Pulmonary artery endothelial cell (primary cell): ENCODE measurements at places on chromosomes 13 and 19. TPM values are rescaled to one million over a fixed set of nuclear protein-coding genes. Genes with fewer than 3 reads are reported as not detected.

The ZNF729 gene
- not detected in 2 replicates for total RNA-seq

- DNase-seq: no peak
Measured at GRCh38 chr19:38812841-38813320, at the start of gene LGALS4. Gene LGALS4, minus strand, starts transcription at chr19:38812945. Its CDS starts 59 bp downstream, at chr19:38812886.

DNA sequence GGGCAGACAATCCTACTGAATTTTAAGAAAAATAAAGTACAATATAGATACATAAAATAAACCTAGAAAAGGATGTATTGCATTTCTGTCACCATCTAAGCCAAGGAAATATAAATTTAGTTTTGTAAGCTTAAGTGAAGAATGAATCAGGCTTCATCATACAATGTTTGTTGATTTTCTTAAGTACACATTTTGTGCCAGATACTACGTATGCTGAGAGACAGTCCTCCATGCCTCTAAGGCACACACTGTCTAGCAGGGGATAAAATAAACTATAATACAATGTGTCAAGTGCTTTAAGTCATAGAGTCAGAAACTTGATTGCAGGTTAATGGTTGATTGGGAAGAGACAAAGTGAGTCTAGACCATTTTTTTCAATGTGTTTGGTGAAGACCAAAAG, 465.7 kb downstream of the TBC1D4 start:
- no peak for DNase-seq

GRCh38 chr19:45428384-45429231, 4.9 kb upstream of the ERCC1 start:
- no peak for DNase-seq

DNA sequence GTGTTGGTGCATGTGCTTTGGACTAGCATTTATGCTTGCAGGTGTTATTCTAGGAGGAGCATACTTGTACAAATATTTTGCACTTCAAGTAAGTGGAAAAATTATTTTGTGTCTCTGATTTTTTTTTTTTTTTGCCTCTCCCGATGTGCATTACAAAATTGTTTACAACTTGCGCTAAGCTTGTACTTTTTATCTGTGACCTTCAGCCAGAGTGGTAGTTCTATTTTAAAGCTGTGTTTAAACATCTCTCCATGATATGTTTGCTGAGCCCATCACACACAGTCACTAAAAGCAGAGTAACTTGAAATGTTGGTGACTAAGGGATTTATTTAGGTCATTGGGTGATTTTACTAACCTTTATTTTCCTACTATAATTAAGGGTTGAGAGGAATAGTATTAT, 20.8 kb downstream of the ITM2B start:
- DNase-seq: no peak

DNA sequence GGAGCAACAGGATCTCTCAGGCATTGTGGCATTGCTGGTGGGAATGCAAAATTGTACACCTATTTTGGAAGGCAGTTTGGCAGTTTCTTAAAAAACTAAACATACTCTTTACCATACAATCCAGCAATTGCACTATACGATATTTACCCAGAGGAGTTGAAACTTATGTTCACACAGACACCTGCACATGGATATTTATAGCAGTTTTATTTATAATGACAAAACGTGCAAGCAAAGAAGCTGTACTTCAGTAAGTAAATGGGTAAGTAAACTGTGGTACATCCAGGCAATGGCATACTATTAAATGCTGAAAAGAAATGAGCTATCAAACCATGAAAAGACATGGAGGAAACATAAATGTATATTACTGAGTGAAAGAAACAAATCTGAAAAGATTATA, 71.6 kb upstream of the UBAC2 start:
- no peak for DNase-seq

The TEX29 gene
- not detected in 2 replicates for total RNA-seq

- no peak for DNase-seq
Measured at GRCh38 chr13:83350569-83350968, 531.7 kb downstream of the SLITRK1 start.

The FXYD1 gene
- total RNA-seq: 0.26 TPM in 1 of 2 replicates, not detected in the other

- no peak for DNase-seq
Measured at GRCh38 chr13:114313061-114313860, 1.0 kb upstream of the CHAMP1 start.

GRCh38 chr19:36573895-36574720, 1.0 kb upstream of the ZNF529 start:
- no peak for DNase-seq

- peak; percentile 7 for DNase-seq
Measured at GRCh38 chr19:50414864-50415660, 3.7 kb upstream of the SPIB start.

DNA sequence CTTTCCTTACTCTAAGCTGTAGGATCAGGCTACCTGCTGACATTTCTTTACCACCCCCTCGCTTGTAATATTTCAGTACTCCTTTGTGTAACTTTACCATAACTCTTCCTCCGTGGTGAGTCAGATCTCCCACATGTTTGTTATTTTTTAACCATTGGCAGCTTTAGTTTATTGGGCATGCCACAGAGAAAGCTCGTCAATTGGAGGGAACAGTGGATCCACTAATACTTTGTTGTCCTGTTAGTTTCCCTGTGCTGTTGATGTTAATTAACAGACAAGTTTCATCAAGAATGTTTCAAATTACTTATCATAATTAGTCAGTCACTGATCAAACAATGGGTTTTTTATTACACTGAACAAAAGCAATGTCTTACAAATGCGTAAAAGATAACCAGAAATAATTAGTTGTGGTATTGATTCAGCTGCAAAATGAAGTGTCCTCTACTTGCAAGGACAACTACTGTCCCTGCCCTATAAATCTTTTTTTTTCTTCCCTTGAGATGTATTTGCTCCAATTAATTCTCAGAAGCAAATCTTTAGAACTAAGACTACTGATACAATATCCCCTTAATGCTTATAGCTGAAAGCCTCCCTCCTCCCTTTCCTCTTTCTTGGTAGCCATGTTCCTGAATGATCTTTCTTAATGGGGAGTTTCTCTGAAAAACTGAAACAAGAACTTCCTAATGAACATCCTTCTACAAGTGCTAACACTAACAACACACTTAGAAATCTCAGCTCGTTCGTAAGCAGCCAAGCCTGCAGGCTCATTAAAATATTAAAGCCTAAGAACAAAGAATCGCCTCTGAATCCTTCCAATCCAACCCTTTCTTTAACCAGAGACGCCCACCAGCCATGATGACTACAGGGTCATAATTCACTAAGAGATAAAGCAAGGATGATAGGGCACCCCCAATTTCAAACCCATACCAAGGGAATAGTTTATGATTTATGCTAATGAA, 22.2 kb downstream of the EFNB2 start:
- DNase-seq: no peak

- DNase-seq: no peak
Measured at GRCh38 chr19:44875666-44876451, 15.2 kb upstream of the TOMM40 start.

GRCh38 chr13:94829837-94830365, 117.6 kb upstream of the SOX21 start:
- no peak for DNase-seq

The C19orf38 gene
- not detected in 2 replicates for total RNA-seq

DNA sequence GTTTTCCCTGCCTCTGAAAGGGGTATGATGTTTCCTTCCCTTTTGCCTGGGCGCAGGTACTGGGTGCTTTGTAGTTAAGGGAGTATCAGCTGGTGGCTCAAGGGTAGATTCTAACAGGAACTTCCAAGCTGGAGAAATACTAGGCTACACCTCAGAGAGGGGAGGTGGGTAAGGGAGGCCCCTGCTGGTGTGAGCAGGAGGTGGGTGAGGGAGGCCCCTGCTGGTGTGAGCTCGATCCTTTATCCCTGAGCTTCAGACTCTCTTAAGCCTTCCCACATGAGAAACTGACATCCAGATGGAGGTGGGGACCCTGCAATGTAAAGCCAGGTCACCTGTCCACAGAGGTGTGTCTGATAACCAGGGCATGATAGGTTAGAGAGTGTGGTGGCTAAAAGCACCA, 32.1 kb downstream of the CYP2B6 start:
- DNase-seq: no peak

DNA sequence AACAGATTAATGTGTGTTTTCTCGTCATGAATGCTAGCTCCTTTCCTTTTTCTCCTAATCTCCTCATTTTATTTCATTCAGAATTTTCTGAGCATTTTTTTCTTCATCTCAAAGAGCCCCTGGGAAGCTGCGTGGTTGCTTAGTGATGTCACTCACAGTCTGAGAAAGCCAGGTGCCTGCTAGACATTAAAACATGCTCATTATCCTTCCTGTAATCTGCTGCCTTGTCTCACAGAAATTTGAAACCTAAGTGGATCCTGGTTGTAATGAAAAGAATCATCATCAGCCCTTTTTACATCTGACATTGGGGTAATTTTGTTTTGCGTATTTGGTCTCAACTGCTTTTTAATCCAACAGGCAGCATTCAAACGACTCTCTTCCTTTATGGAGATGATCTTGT, 108.2 kb upstream of the RNF113B start:
- DNase-seq: no peak

The NTF4 gene
- total RNA-seq: not detected in 2 replicates

The ZNF71 gene
- 10.8 and 12.4 TPM in 2 replicates for total RNA-seq

The CC2D1A gene
- 6.2 and 6.6 TPM in 2 replicates for total RNA-seq

DNA sequence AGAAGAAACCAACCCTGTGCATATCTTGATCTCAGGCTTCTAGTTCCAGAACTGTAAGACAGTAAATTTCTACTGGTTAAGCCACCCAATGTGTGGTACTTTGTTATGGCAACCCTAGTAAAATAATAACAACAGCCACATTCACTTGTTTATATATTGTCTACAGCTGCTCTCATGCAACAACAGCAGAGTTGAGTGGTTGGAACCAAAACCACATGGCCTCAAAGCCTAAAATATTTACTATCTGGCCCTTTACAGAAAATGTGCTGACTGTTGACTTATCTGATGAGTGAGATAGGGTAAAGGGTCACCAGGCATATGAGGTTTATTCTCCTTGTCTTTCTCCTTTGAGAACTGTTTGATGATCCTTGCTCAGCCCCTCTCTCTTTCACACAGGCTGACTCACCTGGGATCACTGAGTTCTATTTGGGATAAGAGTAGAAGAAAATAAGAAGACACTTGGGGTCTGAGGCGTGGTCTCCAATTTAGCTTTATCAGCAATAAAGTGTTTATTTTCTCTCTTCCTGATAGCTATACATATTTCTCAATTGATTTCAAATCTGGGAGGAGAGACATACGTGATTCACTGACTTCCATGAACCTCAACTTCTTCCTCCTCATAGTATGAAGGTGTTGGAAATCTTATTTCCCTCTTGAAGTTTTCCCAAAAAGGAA, 227.5 kb upstream of the STARD13 start:
- no peak for DNase-seq

- DNase-seq: no peak
Measured at GRCh38 chr13:95474992-95475391, 77.5 kb upstream of the CLDN10 start.

- no peak for DNase-seq
Measured at GRCh38 chr13:111472083-111472482, 151.6 kb downstream of the TEX29 start.

GRCh38 chr19:21210037-21210621, 68.3 kb downstream of the ZNF431 start:
- DNase-seq: no peak

GRCh38 chr19:17026706-17027534, at the start of gene CPAMD8:
Gene CPAMD8, minus strand, starts transcription at chr19:17026810. Its CDS starts 168 bp downstream, at chr19:17026642.
- DNase-seq: no peak

GRCh38 chr13:37647031-37647650, 48.6 kb upstream of the POSTN start:
- DNase-seq: no peak

The KLK10 gene
- 0.04 TPM in 1 of 2 replicates, not detected in the other for total RNA-seq

The PCDH8 gene
- not detected in 2 replicates for total RNA-seq

- DNase-seq: no peak
Measured at GRCh38 chr19:19230999-19231398, 19.2 kb downstream of the NCAN start.

DNA sequence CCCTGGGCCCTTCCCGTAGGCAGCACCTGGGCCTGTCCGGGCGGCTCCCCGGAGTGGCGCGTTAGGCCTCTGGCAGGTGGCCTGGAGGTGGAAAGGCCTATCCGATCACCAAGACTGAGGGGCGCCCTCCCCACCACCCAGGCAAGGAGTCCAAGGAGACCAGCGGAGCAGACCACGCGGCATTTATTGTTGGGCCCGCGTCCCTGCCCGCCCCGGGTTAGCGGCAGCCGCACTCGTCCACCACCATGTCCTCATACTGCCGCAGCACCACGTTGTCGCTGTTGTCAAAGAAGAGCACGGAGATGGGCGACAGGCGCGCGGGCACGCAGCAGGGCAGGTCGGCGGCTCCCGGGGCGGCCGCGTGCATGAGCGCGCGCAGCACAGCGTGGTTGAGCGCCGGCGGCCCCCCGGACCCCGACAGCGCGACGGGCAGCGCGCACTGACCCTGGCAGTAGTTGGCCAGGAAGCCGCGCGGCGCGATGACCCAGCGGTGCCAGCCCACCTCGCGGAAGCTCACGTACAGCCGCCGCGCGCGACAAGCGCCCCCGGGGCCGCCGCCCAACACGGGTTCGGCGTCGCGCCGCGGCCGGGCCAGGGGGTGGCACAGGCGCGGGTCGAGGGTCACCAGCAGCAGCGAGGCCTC, 27.5 kb downstream of the CERS1 start:
- DNase-seq: no peak

DNA sequence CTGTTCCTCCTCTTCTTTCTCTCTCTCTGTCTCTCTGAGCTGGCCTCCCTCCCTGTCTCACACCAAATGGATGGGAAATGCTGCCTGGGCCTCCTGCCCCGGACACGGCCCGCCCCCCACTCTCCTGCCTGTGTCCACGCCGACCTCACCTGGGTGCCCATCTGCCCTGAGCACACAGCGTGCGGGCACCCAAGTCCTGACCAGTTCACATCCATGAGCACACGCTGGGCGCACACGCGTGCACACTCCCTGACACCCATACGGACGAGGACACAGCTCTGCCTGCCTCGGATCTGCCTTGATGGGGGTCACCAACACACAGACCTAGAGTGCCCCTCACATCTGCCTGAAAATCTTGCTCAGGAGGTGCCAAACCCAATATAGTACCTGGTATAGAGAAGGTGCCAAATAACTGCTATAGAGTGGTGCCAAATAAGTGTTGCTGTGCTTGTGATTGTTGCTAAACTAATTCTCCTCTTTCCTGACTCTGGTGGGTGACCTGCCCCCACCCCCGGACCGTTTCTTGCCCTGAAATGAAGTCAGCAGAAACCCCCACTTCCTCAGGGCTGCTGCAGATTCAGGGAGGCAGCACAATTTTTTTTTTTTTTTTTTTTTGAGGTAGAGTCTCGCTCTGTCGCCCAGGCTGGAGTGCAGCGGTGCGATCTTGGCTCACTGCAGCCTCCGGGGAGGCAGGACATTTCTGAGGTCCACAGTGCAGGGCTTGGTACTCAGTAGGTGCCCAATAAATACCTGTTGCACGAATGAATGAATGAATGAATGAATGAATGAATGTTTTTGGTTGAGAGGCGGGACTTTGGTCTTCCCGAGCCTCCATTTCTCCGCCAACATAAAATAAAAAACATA, 4.6 kb downstream of the NFIC start:
- DNase-seq: no peak

The GSX1 gene
- total RNA-seq: not detected in 2 replicates

DNA sequence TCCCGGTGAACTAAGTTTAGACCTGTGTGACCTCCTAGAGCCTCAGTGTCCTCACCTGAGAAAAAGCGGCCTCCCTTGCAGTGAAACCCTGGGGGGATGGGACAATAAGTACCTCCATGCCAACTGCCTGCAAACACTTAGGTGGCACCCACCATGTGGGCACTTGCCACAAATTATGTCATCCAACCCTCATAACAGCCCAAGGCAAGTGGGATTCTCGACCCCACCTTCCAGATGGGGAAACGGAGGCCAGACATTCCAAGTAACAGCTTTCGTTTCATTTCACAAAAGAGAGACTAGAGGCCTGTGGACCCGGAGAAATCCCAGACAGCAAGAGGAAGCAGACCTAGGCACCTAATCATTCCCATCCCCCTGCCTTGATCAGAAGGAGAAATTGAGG, 6.9 kb downstream of the REX1BD start:
- DNase-seq: no peak

The COL4A1 gene
- 350 and 383 TPM in 2 replicates for total RNA-seq

The ATCAY gene
- not detected in 2 replicates for total RNA-seq

The DCLK1 gene
- total RNA-seq: 1.5 and 2.2 TPM in 2 replicates
